ENCODE measurements at places on chromosomes 2 and 18.

DNA sequence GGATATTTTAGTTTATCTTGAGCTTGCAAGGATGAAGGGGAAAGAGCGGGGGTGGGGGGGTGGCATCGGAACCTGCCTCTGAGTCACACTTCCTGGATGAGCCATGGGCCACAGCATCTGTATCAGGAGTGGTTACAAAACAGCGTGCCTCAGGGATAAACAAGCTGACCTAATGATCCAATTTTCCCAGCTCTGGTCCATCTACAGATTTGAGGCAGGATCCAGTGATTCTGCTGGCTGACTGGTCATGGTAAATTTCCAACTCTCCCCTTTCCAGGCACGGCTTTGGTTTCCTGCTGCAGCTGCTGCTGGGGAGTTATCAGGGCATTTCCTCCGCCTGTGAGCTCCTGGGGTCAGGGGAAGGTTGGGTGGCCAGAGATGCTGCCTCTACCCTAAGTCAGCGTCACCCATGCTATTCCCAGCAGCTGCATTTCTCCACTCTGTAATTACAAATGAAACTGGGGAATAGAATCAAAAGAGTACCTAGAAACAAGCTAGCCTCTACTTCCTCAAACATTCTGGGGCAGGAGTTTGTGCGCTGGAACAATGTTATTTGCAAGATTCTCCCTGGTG is 4.7 kb upstream of the HPCAL1 start:
- peak; percentile 56 for DNase-seq

DNA sequence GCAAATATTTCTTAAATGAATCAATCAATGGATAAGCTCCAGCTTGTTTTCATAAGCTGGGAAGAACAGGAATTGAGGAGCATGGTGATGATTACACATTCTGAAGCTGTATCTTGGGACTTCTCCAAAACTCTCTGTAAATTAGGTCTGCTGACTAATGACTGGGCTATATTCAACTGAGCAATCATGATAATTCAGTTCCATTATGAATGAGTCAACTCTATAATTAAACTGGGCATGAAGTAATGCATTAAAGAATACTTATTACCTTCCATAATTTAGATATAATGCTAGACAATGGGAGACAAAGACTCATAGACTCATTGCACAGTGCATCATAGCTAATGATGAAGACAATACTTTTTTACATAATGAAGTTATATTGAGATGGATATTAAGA is 207.4 kb downstream of the CBLN2 start:
- no peak for DNase-seq

DNA sequence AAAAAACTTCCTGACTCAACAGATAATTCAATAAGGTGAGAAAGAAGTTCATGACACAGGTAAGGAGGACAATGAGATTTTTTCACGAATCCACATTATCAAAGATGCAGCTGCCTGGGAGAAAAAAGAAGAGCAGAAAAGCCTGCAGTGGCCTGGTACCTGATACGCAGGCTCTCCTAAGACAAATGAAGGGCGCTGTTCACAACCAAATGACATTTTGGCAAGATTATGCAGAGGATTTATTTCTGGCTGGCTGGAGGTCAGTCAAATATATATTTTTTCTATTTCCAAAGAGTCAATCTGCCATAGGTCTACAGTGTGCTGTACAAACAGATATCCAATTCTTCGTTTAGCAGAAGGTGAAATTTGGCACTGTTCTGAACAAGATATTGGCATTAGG is 257.3 kb downstream of the STK39 start:
- DNase-seq: no peak

DNA sequence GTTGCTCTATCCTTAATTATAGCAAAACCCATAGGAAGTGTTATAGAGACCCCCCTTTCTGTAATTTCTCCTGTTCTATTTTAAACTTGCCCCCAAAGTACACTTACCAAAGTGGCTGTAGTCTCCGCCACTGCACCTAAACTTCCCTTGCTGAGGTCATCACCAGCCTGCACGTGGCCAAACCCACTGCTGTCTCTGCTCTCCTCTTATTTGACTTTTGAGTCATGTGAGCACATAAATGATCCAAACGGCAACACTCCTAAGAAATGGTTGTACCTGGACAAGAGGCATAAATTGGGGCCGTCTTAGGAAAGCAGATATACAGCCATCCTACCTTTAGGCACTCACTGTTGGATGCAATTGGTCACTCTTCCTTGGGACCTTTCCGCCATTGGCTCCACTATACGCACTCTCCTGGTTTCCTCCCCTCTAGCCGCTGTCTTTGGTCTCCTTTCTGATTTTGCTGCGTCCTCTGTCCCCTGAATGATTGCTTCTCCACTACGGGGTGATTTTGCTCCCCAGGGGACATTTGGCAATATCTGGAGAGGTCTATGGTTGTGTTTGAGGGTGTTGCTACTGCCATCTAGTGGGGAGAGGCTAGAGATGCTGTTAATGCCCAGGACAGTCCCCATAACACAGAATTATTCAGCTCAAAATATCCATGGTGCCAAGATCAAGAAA is 19.2 kb upstream of the IL36G start:
- DNase-seq: no peak

DNA sequence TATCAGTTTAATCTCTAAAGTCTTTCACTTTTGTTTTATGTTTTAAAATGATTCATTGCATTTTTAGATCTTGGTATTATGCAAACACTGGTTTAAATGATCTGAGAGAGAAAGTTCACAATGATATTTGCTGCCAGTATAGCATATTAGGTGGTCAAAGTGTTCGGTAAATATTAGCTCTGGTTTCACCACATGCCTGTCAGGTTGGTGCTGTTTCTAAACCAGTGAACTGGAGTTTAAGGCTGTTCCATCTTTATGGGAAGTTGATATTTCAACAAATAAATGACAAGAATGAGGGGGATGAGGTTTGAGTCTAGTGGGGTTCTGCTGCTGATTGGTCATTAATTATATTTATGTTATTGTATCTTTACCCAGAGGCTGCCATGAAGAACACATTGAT is 436.4 kb downstream of the DCDC2C start:
- no peak for DNase-seq

- DNase-seq: no peak
Measured at GRCh38 chr18:54939361-54939917, 19.8 kb downstream of the CCDC68 start.

DNA sequence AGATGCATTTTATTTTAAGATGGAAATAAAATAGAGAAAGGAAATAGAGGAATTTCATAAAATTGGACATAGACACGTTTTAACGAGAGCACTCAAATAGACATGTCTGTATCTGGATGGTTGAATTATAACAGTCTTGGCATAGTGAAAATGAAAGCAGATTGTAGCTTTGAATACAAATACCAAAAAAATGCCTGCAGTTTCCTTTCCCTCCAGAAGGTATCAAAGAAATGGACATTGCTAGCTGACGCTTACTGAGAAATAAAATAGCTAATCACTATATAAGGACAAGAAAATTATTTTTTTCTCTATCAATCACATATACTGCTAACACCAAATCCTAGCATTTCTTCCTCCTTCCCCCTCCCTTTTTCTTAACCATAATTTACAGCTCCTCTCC is 11.4 kb upstream of the MAPRE2 start:
- no peak for DNase-seq

DNA sequence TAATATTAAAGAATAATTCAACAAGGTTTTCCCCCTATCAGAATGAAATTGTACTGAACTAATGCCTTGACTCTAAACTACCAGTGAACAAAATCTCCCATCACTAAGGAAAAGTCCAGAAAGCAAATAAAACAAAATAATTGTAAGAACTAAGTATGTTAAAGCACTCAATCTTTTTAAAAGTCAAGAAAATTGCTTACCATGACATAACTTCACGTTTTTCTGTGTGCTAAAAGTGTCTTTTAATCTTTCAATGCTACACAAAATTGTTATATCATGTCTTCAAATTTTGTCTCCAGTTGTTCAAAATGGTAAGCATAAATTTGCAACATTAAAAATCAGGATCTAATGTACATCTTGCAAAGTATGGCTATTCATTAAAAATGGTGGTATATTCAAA is 156.1 kb downstream of the BAZ2B start:
- no peak for DNase-seq

DNA sequence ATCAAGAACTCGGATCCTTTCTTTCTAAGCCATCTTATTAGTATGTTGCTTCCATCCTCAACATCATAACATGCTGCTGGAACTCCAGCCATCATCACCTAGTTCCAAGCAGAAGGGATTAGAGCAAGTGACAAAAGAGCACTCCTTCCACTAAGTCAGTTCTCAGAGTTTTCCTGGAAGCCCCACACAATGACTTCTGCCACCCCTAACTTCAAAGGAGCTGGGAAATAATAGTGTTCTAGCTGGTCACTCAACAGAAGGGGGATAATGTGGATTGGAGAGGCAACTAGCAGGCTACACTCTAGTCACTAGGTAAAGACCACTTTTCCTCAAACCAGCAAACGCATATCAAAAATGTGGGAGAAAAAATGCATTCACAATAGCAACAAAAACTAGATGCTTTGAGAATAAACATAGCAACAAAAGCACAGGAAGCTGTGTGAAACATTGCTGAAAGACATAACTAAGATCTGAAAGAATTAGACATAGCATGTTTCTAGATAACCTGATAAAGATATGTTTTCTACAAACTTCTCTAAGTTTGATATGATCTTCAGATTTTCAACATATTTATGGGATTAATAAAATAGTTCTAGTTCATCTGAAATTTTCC is 39.5 kb downstream of the COX7A2L start:
- no peak for DNase-seq

DNA sequence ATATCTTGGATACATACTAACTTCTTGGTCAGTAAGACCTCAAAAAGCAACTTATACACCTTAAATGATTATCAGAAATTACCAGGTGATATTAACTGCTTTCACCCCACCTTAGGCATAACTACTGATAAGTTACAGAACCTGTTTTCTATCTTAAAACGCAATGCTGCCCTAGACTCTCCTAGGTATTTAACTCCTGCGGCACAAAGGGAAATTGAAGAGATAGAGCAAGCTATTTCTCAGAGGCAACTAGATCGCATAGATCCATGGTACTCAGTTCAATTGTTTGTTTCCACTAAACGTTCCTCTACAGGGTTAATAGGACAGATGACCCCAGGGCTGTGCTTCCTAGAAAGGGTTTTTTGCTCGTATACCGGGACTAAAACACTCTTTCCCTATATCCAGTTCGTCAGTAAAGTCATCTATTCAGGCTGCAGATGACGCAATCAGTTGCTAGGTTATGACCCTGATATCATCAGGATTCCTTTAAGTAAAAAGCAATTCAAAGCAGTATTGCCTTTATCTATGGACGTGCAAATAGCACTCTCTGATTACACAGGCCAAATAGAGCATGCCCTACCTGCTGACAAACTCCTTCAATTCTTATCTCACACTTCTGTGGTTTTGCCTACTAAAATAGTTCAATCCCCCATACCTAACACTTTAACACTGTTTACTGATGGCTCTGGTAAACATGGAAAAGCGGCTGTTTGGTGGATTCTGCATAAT is 62.3 kb upstream of the MYO3B start:
- no peak for DNase-seq

DNA sequence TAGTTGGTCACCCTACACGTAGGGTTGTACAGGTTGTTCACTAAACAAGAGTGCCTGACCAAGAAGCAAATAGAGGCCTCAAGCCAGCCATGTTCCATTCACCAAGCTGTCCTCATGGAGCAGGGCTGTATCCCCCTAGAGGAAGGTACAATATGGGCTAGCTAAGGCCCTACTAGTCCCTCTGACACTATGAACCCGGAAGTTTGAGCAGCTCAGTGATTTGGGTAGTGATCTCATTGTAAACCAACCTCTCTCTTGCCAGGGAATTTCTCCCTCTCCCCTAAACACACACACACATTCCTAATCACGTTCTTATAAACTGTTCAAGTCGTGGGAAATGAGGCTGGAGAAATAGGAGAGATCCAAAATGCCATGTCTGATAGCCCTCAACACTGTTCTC is 6.7 kb upstream of the CYS1 start:
- no peak for DNase-seq

DNA sequence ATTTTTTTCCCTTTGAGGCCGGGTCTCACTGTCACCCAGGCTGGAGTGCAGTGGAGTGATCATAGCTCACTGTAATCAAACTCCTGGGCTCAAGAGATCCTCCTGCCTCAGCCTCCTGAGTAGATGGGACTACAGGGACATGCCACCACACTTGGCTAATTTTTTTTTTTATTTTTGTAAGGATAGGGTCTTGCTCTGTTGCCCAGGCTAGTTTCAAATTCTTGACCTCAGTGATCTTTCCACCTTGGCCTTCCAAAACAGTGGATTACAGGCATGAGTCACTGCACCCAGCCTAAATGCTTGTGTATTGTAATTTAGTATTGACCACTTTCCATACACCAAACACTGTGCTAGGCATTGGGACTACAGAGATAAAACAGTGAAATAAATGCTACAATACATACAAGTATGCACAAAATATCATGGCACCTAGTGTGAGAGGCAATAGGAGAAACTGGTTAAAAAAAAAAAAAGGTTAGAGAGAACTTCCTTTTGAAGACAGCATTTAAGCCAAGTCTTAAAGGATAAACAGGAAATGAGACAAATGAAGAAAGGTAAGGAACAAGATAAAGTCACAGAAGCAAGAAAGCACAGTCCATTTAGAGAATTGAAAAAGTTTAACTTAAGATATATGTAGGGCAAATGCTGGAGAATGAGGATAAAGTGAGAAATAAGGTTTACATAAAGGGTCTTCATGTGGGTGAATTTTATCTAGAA is 113.4 kb downstream of the GORASP2 start:
- no peak for DNase-seq

DNA sequence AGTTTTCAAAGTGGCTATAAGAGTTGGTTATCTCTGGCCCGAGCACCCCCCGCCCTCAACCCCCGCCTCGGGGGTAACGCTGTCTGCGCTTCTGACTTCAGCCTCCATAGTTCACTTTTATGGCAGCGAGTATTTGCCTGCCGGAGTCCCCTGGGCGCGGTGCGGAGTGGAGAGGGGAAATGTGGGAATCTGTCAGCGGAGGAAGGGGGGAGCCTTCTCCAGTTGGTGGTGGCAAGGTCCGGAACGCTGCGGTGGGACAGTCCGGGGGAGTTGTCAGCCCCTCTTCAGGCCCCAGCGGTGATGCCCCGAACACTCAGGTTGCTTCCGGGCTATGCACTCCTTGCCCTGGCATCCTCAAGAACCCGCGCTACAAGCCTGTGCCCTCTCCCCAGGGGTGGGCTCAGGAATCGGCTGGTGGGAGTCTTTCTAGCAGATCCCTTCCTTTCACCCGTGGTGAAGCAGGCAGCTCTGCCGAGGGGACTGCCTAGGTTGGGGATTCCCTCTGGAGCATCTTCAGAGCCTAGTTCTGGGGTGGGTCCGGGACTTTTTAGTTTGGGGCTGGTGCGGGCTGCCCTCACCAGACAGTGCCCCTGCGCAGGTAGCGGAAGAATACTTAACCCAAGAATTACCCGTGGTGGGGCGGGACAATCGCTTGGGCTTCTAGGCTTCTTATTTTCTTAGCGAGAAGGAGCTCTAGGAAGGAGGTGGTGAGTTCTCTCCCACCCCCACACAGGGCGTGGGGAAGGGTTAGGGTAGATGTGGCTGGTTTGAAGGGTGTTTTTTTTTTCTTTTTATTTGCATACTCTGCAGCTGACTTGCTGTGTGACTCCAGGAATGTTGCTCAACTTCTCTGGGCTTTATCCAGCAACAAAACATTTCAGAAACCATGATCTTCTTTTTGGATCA is 1.6 kb downstream of the ATOH8 start:
- DNase-seq: no peak

GRCh38 chr2:144682248-144682647 is 162.3 kb upstream of the ZEB2 start:
- no peak for DNase-seq
